AG10803 (cell line): ENCODE measurements at places on chromosomes 16 and 17.

- no peak for DNase-seq
These were observed 1.4 kb upstream of the PRDM7 start for GRCh38 chr16:90078579-90078895.

DNA sequence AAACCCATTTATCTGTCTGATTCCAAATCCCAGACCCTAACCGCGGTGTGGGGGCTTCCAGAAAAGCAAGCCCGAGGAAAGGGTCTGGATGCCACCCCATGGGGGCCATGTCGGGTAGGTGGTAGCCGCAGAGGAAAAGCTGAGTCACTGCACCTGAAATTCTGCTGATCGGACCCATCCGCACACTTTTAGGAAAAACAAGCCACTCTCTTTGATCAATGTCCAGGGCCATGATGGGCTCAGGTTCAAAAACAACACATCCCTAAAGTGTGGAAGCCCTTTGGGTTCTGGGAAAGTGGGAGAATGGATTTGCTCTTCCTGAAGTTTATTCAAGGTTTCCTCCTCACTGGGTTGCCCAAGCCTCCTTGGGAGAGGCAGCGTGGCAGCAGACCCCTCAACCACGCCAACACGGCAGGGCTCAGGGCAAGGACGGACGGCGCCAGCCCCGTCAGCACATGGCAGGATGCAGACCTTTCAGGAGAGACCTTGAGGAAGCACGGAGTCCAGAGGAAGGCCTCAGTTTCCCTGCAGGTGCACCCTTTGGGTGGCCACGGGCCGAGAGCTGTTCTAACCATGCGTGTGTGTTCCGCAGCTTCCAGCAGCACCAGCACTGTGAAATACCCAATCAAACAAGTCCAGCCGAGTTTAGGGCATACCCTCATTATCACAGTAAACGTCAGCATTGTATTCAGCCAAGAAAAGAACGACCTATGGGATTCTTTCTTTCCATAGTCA is 367.0 kb downstream of the FOXL1 start:
- DNase-seq = no peak

DNA sequence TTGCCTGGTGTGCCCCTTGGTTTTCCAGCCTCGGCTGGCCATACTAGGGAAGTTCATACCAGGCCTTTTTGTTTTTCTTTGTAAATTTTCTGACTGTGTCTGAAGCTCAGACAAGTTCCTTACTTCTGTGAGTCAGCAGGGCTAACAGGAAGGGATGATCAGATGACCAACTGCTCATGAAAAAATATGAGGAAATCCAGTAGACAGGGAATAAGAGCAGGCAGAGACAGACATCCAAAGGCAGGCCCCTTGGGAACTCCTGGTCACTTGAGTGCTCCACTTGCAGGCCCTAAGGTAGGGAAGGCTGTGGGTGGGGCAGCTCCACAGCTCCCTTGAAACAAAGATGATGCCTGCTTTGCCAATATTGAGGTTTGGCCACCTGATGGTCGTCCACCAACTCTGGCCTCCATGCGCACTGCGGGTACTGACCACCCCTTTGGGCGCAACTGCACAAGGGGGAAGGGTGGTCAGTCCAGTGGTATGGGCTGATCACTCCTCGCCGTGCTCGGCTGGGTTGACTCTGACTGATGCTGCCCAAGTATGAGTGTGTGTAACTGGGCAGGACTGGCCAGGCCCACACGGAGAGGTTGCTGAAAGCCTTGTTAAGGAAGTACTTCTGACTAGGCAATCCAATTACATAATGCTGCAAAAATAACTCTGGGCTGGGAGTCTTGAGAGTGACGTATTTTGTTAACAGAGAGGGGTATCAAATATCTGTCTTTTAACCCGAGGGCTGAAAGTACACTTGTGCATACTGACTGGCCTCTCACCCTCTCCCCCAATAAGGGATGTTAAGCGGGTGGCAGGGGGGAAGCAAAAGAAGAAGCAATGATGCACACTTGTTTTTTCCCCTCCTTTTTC is 20.8 kb upstream of the ZFHX3 start:
- peak; percentile 92 for DNase-seq

- no peak for DNase-seq
These were observed 277.7 kb downstream of the MAP2K6 start for GRCh38 chr17:69692171-69692570.

DNA sequence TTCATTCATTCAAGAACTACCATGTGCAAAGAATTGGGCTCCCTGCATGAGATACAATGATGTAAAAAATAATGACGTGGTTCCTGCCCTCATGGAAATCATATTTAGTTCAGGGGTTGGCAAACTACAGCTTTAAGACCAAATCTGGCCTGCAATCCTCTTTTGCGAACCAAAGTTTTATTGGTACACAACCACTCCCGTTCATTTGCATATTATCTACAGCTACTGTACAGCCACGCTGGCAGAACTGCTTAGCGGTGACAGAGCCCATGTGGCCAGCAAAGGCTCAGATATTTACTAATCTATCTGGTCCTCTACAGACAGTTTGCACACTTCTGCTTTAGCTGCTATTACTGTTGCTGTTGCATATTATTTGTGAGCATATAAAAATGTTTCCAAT is 167.7 kb downstream of the XYLT1 start:
- no peak for DNase-seq

- DNase-seq = no peak
These were observed 37.8 kb downstream of the ITGAE start for GRCh38 chr17:3762922-3763776.

DNA sequence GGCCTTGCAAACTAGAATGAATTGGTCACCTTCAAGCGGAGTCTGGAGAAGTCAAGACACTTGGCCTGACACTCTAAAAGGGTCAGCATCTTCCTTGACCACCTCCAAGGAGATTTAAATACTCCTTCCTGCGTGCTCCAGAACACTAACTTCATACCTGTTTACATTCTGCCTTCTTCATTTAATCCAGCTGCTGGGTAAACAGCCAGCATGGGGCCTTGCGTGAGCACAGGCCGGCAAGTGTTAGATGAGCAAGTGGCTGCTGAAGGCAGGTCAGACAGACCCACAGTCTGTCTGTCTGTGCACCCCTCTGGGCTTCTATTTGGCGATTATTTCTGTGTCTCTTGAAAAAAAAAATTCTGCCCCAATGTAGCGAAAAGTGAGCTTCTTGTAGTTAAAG is 153.8 kb downstream of the MSI2 start:
- DNase-seq = no peak

- DNase-seq = no peak
These were observed 16.0 kb downstream of the CSNK1D start for GRCh38 chr17:82257473-82257872.

- no peak for DNase-seq
These were observed 454.3 kb upstream of the EEF2KMT start for GRCh38 chr16:5551909-5552308.

GRCh38 chr17:36722121-36722902 is 120.9 kb downstream of the MRM1 start:
- DNase-seq = no peak

GRCh38 chr17:45146166-45146565 is 2.1 kb upstream of the HEXIM1 start:
- no peak for DNase-seq

DNA sequence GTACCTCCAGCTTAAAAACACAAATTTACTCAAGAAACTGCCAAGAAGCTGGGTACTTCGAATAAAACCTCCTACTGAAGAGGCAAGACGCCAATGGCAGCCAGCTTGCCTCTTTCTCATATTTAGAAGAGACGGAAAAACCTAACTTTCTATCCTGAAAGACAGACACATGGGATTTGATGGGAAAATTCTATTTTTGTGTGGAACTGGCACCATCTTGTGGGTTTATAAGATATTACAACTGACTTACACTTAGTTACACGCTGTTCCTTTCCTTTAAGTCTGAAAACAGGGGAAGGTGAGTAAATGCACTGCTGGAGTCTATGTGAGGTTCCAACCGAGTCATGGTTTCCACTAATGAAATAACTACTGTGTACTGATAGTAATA is 10.3 kb downstream of the ZNF18 start:
- peak; percentile 53 for DNase-seq

DNA sequence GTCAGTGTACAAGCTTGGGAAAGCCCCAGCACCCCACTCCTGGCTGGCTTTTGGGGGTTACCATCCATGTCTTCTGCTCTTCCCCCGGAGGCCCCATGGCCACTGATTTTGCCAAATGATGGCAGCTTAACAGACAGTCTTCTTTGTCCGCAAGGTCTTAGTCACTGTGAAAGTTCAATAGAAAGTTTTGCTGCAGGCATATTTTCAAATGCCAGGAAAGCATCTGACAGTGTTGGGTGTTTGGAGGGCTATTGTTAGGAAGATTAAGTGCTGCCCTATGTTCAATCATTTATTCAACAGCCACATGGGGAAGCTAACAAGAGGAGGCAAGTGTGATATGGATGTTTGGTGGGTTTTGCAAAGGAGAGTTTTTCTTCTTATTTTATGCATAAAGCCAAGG is 122.4 kb downstream of the TOX3 start:
- no peak for DNase-seq

GRCh38 chr16:71507061-71507460 is 17.9 kb upstream of the ZNF19 start:
- DNase-seq = no peak

- DNase-seq = peak; percentile 29
These were observed 578.2 kb downstream of the TOX3 start for GRCh38 chr16:51968749-51969148.

DNA sequence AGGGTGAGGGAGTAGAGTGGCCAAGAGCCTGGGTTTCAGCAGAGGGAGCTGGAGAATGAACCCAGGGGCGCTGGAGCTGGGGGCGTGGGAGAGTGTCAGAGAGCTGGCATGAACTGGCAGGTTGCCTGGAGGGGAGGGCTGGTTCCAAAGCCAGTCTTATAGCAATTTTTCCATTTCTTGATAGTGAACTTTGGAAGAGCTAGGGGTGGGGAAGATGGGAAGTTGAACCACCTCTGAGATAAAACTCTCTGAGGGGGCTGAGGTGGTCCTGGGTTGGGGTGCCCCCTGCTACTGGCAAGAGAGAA is 36.9 kb downstream of the ADGRG5 start:
- no peak for DNase-seq
